ENCODE measurements at places on chromosomes 11 and 22.
A peak's percentile ranks its signal among the peaks of the same experiment; 100 is the strongest.

GRCh38 chr11:11640996-11641395, 19.2 kb upstream of the GALNT18 start:
- DNase-seq: no peak

DNA sequence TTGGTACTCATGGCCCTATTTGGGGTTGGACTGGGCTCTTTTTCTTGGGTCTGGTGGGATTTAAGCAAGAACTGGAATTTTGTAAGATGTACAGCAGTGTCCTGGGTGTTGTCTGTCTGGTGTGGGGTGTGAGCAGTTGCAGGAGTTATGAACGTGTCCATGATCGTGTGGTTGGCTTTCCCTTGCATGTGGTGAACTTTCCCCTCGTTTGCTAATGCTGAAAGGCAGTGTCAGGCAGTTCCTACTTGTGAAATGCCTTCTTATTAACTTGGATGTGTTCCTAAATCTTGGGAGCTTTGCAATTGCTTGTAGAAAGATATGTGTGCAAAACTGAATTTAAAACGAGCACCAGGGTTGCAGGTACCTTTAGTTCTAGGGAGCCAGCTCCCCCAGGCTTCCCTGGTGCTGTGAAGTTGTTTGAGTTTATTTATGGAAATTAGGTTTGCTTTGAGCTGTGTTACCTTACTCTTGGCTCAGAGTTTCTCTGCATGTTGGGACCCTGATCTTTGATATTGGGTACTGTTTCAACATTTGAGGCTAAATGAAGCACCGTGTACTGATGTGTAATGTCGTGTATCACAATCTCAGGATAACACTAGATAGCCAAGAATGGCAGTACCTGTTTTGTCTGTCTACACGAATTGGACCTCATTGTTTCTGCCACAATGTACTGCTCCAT, 35.8 kb upstream of the HSD17B12 start:
- DNase-seq: no peak

GRCh38 chr22:49305214-49305965, 522.3 kb downstream of the BRD1 start:
- DNase-seq: peak; percentile 38

GRCh38 chr22:48433647-48434046, 1394.0 kb downstream of the BRD1 start:
- no peak for DNase-seq

DNA sequence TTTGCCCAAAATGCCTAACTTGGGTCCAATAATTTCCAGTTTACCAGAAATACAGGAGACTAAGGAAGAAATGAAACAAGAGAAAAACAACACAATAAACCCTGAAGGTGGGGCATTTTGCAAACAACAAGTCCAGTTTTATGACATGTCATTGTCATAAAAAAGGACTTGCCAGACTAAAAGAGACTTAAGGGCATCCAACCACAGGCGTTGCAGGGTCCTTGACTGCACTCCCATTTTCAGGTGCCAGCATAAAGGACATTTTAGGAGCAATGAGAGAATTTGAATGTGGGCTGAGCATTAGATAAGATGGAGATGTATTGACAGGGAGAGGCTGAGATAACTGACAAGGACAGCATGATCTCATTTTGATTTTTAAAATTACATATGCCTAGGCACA, 28.1 kb upstream of the DAGLA start:
- no peak for DNase-seq

DNA sequence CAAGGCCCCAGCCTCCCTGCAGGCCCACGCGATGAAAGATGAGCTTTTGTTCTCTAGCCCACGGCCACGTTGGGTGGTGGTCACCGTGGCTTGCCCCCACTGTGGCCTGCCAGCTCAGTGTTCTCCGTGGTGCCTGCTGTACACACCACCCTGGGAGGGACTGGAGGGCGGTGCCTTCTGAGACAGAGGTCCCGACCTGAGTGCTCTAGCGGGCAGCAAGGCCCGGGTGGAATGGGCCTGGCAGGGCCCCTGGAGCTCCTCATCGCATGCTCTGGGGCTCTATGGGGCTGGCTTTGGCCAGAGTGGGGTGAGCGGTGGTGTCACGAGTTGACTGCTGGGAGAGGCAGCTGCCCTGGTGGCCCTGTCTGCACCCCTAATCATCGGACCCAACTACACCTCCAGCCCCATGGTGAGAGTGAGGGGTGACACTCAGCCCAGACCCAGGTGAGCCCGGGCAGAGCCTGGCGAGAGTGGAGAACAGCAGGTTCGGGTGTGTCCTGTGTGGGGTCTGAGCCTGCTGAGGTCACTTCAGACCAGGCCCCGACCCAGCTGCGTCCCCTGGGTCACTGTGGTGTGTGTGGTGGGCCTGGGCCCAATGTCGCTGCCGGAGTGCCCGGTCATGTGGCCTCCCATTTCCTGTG, 541.9 kb downstream of the TBC1D22A start:
- DNase-seq: no peak

- no peak for DNase-seq
These were observed 1.7 kb downstream of the ZBED4 start for GRCh38 chr22:49855251-49855911.

DNA sequence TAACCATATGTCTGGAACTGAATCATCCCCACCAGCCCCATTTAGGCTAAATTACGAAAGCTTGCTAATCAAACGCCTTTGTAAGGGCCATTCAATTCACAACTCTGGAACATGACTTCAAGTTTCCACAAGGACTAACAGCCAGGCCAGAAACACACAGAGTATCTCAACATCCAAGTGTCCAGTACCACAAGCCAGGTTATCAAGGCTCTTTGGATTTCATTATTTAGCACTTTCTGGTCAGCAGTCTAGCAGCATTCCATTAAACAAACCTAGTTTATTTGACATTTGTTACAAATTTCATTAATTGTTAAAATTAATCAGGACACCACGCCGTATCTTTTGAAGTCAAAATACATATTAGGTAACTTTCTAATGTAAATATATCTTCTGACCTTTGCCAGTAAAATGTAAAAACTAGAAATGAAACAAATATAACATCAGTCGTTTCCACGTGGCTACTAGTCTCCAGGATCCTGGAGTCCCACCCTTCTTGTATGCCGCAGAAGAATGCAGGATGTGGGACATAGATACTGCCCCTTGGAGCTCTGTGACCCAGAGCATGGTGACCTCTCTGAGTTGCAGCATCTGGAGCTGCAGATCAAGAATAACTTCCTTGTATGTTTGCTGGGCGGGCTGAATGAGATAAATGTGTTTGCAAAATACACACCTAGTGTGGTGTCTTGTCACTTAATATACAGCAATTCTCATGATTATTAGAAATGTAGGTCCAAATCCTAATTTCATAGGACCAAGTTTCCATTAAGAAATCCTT, 64.7 kb downstream of the MPPED2 start:
- DNase-seq: no peak

DNA sequence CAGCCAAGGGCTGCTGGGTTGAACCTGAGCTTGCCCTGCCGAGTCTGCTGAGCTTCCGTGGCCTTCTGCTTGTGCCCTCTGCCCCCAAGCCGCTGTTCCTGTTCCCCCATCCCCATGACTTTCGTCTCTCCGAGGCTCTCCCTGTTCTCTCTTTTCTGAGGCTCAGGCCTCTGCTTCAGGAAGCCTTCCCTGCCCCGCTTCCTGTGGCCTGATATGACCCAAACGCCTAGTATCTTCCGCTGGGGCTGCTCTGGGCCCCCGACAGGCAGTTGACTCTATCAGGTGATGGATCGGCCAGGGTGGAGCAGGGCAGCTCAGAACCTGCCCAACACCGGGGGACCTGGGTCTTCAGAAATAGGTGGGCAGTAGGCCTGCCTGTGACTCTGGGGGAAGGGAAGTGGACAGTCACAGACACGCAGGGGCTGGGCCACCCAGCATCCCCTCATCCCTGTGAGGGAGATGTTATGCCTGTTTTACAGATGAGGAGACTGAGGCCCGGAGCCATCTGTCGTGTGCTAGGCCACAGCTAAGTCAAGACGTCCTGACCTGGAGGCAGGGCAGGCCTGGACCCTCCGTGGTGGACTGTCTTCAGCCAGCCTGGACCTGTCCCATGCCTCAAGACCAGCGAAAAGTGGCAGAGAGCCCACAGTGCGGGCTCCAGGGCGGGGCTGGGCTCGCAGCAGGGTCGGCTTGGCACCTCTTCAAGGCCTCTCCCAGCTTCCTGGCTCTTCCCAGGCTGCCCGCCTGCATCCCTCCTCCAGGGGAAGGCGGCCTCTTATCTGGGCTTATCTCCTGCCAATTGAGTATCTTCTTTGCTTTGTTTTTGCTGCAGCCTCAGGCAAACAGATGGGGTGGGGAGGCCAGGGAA, 16.2 kb downstream of the BAD start:
- DNase-seq: no peak

DNA sequence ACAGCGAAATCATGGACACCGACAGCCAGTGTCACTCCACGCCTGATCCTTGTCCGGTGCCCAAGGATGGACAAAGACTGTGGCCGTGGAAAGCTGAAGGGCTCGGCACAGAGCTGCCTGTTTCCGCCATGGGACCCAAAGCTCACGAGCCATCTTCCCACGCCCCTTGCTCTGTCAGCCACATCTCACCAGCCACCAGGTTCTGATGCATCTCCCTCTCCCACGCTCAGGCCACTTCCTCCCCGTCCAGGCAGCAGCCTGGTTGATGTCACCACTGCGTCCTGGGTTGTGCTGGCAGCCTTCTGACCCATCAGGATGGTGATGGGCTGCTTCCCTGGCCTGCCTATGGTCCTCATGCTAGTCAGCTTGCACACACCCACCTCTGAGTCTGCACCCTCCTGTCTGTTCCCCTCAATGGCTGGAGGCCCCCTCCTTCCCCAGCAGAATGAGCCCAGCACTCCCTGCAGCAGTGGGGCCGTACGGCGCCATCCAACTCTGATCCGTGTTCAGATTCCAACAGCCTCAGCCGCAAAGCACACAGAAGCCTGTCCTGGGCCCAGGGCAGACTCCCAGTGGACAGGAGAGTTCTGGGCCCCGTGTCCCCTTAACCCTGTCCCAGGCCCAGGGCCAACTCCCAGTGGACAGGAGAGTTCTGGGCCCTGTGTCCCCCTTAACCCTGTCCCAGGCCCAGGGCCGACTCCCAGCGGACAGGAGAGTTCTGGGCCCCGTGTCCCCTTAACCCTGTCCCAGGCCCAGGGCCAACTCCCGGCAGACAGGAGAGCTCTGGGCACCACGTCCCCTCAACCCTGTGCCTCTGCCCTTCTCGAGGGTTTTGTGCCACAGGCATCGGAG, 259.5 kb downstream of the BRD1 start:
- no peak for DNase-seq

DNA sequence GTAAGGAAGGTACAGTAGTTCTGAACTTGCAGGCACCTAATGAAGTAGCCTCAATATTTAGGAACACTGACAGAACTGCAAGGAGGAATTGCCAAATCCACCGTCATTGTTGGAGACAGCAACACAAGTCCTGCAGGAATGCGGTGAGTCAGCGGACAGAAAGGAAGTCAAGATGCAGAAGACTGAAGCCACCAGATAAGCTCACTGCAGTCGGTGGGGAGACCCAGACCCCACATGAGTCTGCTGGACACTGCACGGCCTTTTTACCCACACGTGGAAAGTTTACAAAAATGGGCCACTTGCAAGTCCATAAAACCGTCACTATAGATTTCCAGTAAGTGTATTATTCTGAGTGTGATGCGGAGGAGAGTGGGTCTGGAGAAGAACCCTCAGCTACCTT, 1471.6 kb downstream of the TBC1D22A start:
- DNase-seq: no peak

DNA sequence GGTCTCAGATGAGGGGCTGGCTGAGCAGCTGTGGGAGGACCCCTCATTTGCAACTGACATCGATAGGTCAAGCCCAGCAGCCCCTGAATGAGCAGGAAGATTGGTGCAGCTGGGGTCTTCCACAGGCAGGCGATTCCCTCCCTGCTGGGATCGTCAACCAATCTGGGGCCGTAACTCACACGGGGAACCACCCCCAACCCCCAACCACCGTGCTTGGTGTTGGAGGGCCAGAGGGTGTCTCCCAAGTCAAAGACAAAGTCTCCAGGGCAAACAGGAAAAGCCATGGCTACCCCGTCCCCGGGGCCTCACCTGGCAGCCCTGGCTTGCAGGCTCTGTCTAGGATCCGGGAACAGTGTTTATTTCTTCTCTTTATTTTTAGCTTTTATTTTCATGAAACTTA, 26.9 kb upstream of the SCUBE1 start:
- DNase-seq: no peak

- DNase-seq: no peak
These were observed 41.8 kb upstream of the CLMP start for GRCh38 chr11:123236879-123237278.

- no peak for DNase-seq
These were observed 103.3 kb upstream of the NNMT start for GRCh38 chr11:114192841-114193389.

DNA sequence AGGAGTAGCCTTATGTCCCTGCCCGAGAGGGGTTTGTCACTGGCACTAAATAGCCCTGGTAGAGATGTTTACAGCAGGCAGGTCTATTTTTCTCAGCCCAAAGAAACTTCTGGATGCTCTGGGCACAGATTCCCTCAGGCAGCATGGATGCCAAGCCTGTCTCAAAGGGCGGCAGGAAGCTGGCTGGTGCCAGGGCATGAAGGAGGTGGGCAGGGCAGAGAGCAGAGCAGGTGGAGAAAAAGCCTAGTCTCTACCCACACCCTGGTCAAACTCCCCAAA, 4.1 kb upstream of the GAS2L1 start:
- no peak for DNase-seq

DNA sequence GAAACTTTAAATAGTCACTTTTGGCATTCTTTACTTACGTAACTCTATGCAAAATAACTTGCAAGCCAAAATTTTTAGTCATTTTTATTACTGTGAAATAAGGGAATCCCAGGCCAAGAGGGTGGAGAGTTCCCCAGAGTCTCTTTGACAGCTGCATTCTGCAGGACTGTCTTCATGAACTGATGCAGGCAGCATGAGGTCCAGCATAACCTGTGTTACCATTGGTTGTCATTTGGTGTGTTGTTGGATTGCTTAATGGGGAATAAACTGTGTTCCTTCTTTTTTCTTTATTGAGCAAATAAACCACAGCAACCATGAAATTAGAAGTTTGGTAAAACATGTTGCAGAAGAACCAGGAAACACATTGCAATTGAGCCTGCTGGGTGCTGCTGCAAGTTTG, 24.6 kb downstream of the MMP27 start:
- DNase-seq: no peak

- DNase-seq: no peak
These were observed 11.4 kb upstream of the TCP11L1 start for GRCh38 chr11:33027846-33028536.

All from CD8-positive, alpha-beta T cell (primary cell).